ENCODE measurements at places on chromosomes 6 and 20.

GRCh38 chr6:21413428-21413827 is 180.1 kb upstream of the SOX4 start:
- DNase-seq = no peak

DNA sequence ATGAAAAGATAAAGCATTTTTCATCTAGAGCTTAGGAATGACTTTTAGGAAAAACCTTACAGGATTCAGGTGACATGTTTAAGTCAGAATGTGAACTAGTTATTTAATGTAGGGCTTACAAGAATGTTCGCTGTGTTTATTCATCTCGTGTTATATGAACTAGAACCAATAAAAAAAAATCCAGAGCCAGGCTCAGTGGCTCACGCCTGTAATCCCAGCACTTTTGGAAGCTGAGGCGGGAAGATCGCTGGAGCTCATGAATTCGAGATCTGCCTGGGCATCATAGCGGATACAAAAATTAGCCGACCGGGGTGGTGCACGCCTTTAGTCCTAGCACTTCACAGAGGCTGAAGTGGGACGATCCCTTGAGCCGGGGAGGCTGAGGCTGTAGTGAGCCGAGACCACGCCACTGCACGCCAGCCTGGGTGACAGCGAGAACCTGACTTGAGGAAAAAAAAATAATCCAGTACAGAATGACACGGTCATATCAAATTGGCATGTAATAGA is 46.3 kb downstream of the OR2B2 start:
- DNase-seq = peak; percentile 72

DNA sequence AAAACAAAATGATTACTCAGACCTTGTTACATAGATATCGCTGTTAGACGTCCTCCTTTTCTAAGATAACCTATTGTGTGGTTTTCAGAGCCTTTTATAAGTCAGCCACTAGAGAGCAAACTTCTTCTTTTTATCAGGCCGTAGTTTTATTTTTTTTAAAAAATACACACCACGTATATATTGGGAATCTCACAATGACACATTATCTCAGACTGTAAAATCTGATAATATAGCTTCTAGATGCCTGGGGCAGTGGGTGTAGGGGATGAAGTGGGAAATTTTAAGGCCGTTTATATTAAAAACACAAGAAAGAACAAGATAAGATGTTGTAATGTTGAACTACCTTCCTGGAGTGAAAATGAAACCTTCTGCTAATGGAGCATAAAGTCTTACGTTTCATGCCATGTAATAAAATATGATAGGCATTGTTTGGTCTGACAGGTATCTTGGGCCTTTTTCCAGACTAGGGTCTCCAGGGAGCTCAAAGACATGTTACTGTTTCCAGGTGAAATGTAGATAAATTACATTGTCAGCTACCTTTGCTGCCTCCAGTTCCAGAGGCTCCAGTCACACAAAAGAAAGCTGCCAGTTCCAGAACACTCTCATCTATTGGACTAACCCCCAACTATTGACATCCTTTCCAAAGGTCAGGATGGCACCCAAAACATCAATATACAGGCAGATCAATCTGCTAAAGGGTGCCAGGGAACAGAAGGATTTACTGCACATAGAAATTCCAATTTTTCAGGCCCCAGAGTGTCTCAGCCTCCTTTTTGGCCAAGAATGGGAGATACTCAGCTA is 130.2 kb upstream of the AKIRIN2 start:
- no peak for DNase-seq

DNA sequence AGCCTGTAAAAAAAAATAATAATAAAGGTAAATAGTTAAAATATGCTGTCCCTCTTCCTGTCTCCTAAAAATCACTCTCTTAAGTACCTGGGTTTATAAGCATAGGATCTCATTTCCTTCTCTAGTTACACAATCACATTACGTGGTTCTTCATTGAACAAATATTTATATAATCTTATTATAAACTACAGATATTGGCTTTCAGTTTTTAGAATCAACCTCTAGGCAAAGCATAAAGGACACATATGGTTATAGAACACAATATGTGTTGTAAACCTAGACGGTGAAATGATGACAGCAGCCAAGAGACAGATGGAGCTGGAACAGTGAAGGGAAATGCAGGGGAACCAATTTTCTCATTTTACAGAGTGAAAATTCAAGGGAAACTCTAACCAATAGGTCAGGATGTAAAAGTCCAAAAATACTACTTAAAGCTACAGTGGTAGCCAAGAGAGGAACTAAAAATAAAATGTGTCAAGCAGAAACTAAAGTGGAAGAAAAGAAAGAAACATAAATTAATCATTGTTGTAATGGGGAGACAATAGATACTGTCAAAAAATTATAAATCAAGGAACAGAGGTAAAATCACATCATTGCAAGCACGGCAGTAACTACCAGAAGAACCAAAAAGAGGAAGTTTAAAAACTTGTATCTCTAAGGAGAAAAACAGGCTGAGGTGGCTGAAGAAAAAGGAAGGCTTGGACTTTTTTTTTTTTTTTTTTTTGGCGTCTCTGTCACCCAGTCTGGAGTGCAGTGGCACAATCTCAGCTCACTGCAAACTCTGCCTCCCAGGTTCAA is 82.8 kb upstream of the CDYL start:
- no peak for DNase-seq

DNA sequence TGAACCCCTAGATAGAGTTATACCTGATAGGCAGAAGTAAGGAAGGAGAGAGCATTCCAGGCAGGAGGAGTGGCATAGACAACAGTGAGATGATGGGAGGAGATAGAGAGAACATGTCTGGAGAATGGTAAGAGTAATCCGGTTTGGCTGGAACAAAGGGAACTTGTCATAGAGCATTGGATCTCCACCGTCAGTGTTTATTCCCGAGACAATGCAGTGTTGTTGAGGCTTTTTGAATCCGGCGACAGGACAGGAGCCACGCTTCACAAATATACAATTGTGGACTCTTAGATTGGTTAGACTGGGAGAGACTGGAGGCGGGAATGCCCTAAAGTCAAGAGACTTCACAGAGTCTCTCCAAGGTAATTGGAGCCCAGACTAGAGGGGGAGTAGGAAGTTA is 119.8 kb downstream of the ANKS1A start:
- no peak for DNase-seq

DNA sequence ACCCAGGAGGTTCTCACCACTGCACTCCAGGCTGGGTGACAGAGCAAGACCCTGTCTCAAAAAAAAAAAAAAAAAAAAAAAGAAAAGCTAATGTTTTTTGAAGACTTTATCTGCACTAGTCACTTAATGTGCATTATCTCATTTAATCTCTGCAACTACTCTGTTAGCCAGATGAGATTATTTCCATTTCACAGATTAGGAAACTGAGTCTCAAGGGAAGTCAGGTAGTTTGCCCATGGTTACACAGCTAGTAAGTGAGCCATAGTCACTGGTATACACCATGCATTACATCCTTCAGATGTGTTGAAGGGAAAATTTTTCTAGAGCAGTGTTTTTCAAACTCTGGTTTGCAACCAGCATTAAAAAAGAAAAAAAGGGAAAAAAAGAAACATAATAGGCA is 7.2 kb upstream of the SRF start:
- no peak for DNase-seq
